A673 (cell line): ENCODE measurements at places on chromosomes 4 and X.

DNA sequence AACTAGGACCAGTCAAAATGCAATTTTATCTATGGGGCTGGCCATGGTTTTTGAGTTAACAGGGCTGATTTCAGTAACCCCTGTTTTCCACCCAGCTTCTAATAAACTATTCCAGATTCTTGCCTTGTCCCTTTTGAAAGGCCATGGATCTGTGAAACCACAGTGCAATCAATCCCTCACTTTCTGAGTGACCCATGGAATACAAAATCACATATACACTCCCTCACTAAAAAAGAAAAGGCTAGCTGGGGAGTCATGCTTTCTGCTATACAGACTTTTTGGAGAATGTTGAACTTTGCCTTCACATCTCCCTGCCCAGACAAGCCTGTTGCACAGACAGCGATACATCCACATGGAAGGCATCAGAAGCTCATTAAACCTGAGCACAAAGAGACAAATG lies 47.9 kb downstream of the MAD2L1 start:
- DNase-seq, result no peak

DNA sequence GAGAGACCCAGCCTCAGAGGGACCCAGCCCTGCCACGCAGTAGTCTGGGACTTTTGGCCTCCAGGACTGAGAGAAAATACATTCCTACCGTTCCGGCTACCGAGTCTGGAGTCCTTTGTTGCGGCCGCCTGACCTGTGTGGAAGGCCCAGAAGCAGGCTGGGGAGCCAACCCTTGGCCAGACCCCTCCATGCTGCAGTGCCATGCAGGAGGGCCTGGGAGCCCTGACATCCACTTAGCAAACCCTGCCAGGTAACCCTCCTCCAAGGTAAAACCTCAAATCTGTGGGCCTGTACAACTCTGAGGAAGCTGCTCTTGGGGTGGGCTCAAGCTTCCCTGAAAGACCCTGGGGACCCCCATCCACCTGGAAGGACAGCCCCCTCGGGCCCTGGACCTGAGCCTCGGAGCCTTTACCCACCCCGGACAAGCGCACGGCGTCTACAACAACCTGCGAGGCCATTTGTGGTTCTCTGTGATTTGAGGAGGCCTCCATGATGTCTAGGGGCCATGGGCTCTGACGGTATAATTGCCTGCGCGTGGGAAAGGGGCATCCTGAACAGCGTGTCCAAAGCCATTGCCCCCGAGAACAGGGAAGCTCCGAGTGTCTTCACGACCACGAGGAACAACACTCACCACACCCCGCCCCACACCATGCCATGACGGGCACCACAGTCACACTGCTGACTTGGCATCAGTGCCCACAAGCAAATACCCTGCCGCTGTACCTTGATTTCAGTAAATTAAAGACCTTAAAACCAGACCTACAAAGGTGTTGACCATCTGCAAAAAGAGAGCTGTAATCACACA lies 58.7 kb downstream of the ZFYVE28 start:
- no peak for DNase-seq

GRCh38 chrX:104488811-104489210 lies 77.2 kb upstream of the IL1RAPL2 start:
- DNase-seq, result no peak

DNA sequence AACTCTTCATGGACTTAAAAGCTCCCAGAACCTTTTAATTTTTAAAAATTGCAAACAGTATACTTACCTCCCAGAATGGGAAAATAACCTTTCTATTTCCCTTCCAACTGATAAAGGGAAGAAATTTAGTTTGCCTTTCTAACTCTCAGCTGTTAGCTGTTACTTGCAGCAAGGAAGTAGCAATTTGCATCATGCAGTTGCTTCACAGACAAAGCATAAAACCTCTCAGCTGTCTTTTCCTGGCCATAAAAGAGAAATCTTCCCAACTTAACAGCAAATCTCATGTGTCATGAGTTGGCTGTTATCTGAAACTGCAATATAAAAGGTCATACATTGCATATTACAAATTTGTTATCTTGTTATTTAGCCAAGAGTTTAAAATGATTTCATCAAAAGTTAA lies 18.4 kb downstream of the C4orf17 start:
- no peak for DNase-seq

GRCh38 chr4:149555146-149555545 lies 260.5 kb downstream of the IQCM start:
- no peak for DNase-seq

GRCh38 chr4:2828758-2829181 lies 14.9 kb upstream of the ADD1 start:
- no peak for DNase-seq

DNA sequence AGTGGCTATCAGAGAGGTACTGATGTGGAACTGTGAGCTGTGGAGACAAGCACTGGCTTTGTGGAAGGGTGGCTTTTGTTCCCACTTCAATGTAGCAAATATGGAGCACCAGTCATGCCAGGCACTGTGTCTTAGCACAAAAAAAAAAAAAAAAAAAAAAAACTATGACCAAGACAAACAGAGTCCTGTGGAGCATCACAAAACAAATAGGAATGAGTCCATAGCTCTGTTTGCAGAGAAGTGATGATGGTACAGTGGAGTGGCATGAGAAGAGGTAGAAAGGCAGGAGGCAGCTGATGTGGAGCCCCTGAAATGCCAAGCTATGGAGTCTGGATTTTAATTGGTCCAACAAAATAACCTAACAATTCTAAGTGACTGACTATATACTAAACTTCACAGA lies 116.9 kb downstream of the RAB28 start:
- no peak for DNase-seq

DNA sequence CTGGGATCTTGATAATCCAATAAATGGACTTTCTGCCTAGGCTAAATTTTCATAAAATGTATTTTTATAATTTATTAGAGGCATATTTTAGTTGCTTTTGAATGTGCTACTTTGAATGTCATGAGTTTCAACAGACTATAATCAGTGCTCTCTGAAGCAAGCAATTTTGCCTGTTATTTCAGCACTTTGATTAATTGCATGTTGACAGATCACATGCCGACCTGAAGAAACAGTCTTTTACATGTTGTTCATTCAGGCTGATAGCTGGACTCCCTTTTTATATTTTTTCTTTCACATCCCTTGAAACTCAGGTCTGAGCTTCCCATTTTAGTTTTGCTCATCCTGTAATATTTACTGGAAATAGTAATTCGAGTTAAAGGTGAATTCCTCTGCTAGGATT lies 341.0 kb downstream of the NAP1L3 start:
- no peak for DNase-seq

- no peak for DNase-seq
Measured at GRCh38 chr4:145799223-145799622, 119.3 kb downstream of the C4orf51 start.

- DNase-seq, result no peak
Measured at GRCh38 chr4:42313872-42314271, 83.4 kb upstream of the SHISA3 start.

GRCh38 chrX:45009371-45010000 lies 136.5 kb downstream of the KDM6A start:
- DNase-seq, result no peak

DNA sequence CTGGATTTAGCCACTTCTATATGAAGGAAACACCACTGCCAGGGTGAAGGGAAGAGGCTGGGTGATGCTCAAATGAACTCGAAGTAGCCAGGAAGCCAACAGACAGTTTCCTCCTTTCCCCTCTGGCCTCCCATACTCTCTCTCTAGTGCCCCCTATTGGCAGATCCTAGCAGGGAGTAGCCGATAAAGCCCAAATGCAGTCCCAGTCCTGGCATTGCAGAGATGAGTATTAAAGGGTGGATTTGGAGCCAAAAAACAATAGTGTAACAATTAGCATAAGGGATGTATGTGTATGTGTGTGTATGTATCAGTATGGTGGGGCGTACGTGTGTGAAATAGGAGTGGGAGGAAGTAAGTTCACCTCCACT lies 213.8 kb upstream of the LDB2 start:
- peak; percentile 65 for DNase-seq

DNA sequence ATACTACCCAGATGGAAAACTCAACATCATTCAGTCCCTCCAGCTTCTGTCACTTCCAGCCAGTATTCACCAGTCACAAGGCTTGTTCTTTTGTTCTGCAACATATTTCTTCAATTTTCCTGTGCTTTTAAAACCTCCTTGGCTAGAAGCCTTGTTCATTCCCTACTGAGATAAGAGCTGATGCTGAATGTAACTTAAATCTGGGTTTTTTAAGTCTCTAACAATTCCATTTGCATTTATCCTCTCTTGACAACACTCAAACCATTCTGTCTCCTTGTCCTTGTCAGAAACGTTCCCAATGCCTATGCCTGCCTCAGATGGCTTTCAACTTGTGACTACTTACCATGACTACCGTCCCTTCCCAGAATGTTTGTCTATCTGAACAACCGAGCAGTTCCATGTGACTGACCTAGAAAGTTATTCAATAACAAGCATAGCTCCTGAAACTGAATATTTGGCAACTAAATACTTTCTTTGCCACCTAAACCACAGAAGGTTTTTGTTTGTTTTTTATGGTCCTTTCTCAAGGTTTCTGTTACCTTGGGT lies 682.9 kb upstream of the GALNTL6 start:
- no peak for DNase-seq

DNA sequence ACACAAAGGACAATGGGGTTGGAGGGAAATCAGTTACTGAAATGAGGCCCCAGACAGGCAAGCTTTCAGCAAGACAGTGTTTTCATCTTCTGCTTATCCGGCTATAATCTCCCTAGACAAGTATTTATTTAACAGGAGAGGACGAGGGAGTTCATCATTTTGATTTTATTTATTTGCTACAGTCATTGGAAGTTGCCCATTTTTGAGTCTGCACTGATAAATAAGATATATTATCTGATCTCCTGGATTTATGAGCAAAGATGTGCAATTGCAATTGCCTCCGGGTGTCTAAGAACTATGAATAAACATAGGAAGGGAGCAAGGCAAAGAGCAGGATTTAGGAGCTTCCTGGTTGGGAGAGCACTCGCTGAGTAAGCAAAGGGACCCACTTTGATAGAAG lies 263.2 kb upstream of the EDA2R start:
- no peak for DNase-seq

- DNase-seq, result no peak
Measured at GRCh38 chr4:114752391-114753165, 154.0 kb downstream of the UGT8 start.

DNA sequence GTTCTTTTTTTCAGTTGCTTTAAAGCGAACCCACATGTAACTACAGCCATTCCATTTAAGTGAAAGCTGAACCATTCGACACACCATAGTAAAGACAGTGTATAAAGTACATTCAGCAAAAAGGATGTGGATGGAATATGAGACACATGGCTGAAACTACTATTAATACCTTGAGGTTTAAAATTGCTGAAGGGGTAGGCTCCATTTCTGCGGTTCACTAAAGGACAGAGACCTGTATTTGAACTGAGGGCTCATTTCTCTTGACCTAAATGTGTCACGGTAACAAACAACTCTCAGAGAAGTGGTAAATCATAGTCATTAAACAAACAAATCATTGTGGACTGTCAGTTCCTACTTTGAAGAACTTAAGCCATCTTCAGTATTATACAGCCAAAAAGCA lies 1085.6 kb upstream of the TENM3 start:
- DNase-seq, result no peak

DNA sequence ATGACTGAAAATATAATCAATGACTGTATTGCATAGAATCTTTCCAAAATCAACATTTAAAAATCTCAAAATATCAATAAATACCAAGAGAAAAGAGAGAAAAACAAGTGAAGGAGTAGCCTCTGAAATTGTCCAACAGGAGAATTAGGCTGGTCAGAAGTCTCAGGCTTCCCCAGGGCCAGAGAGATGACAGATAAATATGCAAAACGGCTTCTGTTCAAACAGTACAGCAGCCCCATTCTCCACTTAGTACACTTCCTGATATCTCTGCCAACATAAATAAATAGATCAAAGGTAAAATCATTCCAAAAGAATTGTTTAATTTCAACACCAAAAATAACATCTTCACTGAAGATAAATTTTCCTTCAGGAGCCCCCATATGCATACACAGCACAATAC lies 204.7 kb upstream of the GABRA2 start:
- DNase-seq, result no peak

DNA sequence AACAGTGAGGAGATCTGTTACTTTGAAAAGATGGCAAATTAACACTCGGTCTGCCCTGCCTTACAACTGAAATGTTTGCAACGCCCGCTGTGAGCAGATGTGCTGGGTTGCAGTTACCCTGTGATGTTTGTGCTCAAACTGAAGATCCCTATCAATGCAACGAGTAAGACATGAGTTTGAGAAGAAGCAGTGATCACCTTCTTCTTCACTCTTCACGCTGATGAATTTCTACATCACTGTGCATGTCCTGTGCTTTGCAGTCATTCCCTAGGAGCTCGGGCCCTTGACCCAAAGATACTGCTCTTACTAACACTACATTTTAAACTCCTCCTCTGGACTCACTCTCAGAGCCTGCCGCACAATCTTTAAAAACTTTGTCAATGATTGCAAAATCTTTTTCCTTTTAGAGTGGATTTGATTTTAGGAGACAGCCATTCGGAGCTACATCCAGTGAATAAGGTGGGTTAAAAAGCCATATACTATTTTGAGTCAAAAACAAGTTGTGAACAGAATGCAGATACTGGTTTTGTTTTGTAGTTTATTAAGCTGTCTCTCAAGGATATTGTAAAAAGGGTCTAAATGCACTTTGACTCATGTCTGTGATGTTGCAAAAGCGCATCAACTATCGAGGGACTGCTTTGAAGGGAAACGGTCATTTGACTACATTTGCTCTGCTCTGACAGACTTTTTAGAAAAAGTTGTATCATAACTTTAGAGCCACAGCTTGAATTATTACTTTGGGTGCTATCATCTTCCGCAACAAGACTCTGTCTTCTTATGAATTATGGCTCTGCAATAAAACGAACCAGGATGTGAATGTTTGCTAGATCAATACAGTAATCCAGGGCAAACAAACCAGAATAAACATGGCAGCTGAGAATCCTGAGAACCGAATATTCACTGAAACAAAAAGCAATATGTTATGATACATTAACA lies 5.7 kb upstream of the RHOH start:
- peak; percentile 60 for DNase-seq

DNA sequence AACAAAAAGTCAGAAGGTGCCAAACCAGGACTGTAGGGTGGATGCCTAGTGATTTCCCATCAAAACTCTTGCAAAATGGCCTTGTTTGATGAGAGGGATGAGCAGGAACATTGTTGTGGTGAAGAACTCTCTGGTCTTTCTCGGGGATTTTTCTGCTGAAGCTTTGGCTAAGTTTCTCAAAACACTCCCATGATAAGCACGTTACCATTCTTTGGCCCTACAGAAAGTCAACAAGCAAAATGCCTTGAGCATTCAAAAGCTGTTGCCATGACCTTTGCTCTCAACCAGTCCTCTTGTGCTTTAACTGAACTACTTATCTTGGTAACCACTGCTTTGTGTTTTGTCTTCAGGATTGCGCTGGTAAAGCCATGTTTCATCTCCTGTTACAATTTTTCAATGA lies 3.0 kb upstream of the SEC31A start:
- DNase-seq, result no peak

DNA sequence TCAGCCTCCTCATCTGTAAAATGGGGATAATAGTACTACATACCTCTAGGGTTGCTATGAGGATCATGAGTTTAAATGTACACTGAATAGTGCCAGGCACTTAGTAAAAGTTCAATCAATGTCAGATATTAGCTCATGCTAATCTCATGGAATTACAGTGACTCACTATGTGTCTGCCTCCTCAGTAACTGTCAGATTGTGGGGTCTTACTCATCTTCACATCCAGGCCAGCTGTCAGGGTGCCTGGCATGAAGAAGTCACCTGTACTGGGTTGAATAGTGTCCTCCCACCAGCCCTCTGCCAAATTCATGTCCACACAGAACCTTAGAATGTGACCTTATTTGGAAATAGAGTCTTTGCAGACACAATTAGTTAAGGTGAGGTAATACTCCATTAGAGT lies 54.3 kb upstream of the STIM2 start:
- no peak for DNase-seq
